Fibroblast of lung (primary cell): ENCODE measurements at places on chromosomes 5 and 9.

GRCh38 chr5:25707093-25707492 lies 1062.3 kb upstream of the CDH10 start:
- DNase-seq, result no peak

DNA sequence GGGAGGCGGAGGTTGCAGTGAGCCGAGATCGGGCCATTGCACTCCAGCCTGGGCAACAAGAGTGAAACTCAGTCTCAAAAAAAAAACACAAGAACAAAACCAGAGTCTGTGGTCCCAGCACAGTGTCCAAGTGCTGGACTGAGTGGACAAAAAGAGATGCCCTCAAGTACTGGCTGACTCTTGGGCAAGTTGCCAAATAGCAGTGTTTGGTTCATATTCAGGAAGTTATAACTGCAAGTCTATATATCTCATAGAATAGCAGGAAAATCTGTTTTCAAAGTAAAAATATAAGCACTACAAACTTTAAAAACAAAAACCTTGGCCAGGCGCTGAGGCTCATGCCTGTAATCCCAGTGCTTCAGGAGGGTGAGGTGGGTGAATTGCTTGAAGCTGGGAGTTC lies 7.3 kb downstream of the HABP4 start:
- peak; percentile 20 for DNase-seq

GRCh38 chr9:90274725-90275124 lies 367.9 kb downstream of the DIRAS2 start:
- DNase-seq, result no peak

DNA sequence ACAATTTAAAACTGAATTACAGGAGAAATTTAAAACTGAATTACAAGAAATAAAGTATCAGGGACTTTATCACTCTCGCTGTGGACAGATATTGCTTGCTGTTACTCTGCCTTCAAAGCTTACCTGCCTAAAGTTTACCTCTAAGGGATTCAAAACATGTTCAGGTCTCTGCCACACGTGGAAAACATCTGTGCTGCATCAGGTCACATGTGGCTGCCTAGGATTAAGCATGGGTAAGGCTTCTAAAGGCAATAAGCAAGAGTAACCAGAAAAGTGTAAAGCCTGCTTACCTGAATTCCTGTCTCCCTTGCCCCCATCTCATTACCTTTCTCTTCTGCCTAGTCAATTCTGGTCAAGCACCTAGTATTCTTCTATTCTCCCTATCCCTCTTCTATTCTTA lies 18.9 kb downstream of the MINAR2 start:
- DNase-seq, result no peak

DNA sequence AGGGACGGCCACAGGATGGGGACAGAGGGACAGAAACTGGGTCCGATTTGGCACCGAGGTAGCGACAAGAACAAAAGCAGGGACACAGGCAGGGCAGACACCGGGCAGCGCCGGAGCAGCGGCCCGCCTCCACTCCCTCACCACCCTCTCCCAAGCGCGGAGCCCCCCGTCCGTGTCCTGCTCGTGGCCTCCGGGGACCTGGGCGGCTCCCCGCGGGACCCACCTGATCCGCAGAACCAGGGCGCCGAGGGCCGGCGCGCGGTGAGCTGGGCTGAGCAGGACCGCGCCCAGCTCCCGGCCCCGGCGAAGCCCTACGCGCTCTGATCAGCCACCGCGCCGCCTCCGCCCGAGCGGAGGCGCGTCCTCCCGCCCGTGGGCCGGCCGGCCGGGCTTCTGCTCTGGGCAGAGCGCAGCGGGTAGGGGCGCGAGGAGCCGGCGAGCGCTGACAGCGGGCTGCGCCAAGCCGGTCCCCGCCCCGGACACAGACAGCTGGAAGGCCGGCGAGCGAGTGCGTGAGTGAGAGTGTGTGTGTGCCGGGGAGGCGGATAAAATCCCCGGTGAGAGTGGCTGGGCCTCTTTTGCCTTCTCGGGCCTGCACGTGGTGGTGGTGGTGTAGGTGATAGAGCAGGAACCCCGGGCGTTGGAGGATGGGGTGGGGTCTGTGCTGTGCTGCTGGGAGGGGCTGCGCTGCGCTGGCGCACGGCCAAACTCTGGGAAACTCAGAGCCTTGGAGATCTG lies at the start of gene GGTA1:
Gene GGTA1 (minus strand): TSS at position 418 of the 738 bp plus-strand sequence. CDS start 31,922 bp downstream, outside the sequence.
- DNase-seq, result peak; percentile 61

GRCh38 chr9:81566074-81566698 lies 123.2 kb downstream of the TLE1 start:
- DNase-seq, result no peak

DNA sequence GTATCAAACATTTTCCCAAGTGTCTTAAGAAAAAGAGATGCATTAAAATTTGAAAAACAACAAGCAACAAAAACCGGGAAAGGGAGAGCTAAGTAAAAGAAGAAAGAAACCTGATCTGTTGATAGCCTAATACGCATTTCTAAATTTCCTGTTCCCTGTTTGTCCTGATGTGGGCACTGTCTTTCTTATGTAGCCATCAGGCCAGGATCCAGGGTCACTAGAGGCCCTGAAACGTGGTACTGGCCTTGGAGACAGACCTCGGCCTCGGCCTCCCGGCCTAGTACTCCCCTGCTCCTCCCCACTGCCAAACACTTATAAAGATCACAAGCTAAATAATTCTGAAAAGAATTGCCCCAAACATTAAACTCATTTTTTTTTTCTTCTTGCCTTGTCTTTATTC lies 547.2 kb downstream of the IRX1 start:
- DNase-seq, result no peak

DNA sequence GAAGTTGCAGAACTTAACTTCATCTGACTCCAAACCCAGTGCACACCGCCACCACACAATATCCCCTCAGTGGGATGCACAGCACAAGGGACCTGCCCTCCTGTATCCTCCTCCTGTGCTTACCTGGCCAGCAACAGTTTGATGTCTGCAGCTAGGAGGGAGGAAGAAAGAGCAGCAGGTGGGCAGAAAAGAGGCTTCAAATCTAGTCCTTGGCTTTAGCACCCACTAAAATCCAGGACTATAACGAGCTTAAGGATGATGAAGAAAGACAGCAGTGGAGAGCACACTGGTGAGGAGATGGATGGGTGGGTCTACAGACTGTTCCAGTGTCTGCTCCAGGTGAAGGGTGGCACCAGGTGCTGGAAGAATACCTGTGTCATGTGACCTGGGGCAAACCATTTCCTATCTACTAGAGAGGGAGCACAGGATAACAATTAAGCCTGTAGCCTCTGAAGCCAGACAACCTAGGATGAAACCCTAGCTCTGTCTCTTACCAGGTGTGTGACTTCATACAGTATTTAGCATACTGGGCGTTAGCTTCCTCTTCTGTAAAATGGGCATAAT lies 100.0 kb downstream of the SH3TC2 start:
- no peak for DNase-seq

DNA sequence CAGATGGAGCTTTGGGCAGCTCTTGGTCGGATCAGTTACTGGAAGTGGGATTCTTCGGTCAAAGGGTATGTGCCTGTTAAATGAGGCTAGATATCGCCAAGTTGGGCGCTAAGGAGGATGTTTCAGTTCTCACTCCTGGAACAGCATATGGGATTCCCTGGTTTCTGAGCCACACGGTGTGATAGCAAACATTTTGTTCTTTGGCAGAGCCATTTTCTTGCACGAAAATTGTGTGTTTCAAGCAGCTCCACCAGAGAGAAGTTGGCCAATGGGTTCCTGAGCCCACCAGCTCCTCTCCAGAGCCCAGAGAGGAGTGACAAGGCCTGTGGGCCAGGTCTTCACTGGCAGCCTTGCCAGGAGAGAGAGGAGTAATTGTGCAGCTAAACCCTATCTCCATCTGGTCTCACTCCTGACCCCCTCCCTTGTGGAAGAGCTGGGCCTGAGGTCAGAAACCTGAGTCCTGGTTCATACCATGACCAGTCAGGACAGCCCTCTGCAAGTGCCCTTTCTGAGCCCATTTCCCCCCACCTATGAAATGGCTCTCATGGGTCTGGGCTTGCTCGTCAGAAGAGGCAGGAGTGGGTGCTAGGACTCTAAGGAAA lies 10.7 kb upstream of the SLC6A7 start:
- no peak for DNase-seq

- no peak for DNase-seq
Observed at GRCh38 chr5:135642934-135643333, 64.1 kb upstream of the CXCL14 start.

- peak; percentile 34 for DNase-seq
Observed at GRCh38 chr5:167916706-167917105, 374.7 kb upstream of the WWC1 start.

GRCh38 chr9:2413160-2413805 lies 208.3 kb upstream of the VLDLR start:
- no peak for DNase-seq

- DNase-seq, result peak; percentile 11
Observed at GRCh38 chr9:101977614-101978210, 239.3 kb upstream of the GRIN3A start.

- DNase-seq, result no peak
Observed at GRCh38 chr5:76920491-76920890, 32.4 kb upstream of the CRHBP start.

GRCh38 chr9:22508790-22509189 lies 62.2 kb downstream of the DMRTA1 start:
- no peak for DNase-seq

DNA sequence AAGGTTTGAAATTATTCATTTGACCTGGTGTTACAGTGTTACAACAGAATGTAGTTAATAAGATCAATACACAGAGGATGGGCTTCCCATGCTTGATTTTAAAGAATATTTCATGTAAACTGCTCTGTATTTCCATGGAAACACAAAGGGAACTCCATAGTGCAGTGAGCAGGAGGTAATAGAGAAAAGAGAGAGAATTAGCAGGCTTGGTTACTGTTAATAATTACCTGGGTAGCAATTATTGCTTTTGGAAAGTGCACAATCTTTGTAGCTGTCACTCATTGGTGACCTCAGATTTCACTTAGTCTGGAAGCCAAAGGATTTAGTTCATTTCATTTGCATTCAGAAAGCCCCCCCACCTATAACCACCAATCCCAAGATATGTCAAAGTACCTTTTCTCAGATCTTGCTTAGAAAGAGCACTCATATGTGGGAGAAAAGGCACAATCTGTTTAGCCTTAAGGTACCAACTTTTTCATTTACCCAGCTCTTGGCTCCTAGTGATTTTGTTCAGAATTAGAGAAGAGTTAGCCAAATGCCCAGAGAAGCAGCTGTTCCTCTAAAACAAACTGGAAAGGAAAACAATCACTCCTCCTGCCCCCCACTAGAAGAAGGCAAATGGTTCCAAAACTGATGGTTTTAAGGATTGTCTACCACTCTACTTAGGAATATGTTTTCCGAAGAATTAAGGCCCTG lies 234.5 kb upstream of the SLC24A2 start:
- no peak for DNase-seq

DNA sequence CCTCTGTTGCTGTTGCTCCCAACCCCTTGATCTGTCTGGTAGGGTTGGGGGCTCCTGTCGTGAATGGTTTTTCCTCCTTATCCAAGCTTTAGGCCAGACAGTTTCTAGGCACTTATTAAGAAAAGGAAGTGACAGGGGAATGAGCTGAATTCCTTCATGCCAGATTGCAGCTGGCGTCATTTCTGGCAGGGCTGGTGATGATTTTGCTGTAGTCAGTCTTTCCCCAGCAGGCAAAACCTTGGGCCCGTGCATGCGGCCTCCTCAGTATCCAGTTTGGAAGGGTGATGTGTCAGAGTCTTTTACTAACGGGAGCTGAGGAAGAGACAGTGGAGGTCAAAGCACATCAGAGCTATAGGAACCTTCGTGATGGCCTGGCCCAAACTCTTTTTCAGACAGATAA lies 58.8 kb downstream of the COL27A1 start:
- peak; percentile 37 for DNase-seq

GRCh38 chr9:109251080-109251775 lies 69.6 kb downstream of the EPB41L4B start:
- peak; percentile 44 for DNase-seq

DNA sequence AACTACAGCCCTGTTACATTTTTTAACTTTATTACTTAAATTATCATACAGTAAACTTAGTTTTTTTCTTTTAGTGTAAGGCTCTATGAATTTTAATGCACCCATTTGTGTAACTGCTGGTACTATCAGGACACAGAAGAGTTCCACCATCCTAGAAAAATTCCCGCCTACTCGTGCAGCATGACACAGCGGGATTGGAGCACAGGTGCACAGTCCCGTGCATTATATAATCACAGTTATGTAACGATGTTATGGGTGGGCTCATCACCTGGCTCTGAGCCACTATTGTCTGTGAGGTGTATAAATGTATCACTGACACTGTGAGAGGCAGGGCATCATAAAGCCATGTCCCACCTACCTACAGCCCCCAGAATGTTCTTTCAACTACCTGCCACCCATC lies 80.7 kb downstream of the DRD1 start:
- no peak for DNase-seq

GRCh38 chr5:24747327-24747726 lies 102.5 kb upstream of the CDH10 start:
- DNase-seq, result no peak

GRCh38 chr5:98755406-98755805 lies 18.1 kb upstream of the RGMB start:
- DNase-seq, result peak; percentile 81

- DNase-seq, result peak; percentile 70
Observed at GRCh38 chr9:110753731-110754231, 85.2 kb downstream of the MUSK start.

DNA sequence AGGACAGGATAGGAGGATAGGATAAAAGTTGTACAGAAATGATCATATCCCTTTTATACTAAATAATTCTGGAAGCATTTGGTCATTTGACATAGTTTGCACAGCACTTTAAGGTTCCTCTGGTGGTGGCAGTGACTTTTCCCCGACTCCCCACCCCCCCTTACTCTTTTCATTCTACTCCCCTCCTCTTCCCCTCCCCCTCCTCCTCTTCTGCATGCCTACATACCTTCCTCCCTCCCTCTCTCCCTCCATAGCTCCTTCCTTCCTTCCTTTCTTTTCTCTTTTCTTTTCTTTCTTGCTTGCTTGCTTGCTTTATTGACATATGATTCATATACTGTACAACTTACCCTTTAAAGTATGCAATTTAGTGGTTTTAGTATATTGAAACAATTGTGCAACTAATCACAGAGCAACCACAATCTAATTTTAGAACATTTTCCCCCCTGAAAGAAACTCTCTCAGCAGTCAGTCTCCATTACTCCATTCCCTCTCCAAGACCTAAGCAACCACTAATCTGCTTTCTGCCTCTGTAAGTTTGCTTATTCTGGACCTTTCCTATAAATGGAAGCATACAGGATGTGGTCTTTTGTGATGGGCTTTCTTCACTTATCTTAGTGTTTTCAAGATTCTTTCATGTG lies 159.0 kb downstream of the HACD4 start:
- DNase-seq, result peak; percentile 92

- DNase-seq, result no peak
Observed at GRCh38 chr5:143708672-143709071, 103.3 kb upstream of the HMHB1 start.

- no peak for DNase-seq
Observed at GRCh38 chr5:1765141-1765879, 34.3 kb downstream of the MRPL36 start.

GRCh38 chr5:16593628-16594027 lies 23.2 kb downstream of the RETREG1 start:
- peak; percentile 20 for DNase-seq

- peak; percentile 54 for DNase-seq
Observed at GRCh38 chr5:73605223-73606087, 20.5 kb upstream of the ARHGEF28 start.

GRCh38 chr9:104856413-104856941 lies 71.5 kb downstream of the ABCA1 start:
- DNase-seq, result no peak

- DNase-seq, result no peak
Observed at GRCh38 chr5:142690667-142691066, 4.8 kb upstream of the FGF1 start.

GRCh38 chr9:130345897-130346385 lies 80.4 kb downstream of the HMCN2 start:
- no peak for DNase-seq
